ENCODE measurements at places on chromosomes 12 and 14. TPM values are rescaled to one million over a fixed set of nuclear protein-coding genes. Genes with fewer than 3 reads are reported as not detected.

DNA sequence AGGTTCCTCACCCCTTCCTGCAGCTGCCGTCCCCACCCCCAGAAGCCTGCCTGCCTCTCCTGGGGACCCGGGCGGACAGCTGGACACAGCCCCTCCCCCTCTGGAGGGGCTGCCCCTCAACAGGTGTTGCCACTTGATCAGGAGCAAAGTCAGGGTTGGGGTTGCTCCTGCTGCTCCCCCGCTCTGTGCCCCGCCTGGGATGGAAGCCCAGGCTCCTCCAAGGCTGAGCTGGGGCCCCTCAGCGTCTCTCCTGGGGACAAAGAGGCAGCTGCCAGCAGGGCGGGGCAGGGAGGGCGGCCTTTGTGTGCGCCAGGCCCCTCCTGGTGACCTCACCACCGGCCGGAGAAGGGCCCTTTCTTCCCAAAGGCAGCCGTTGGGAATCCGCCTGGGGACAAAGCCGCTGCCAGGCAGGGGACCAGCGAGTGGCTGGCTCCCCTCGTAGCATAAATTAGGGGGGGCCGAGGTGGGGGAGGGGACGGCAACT is 13.7 kb downstream of the TRMT61A start:
- H3K4me1 ChIP-seq: no peaks in the 10 kb centered on the region
- no peak overlapping the region for H3K27ac ChIP-seq
- H3K27me3 ChIP-seq: no peaks in the 10 kb centered on the region

DNA sequence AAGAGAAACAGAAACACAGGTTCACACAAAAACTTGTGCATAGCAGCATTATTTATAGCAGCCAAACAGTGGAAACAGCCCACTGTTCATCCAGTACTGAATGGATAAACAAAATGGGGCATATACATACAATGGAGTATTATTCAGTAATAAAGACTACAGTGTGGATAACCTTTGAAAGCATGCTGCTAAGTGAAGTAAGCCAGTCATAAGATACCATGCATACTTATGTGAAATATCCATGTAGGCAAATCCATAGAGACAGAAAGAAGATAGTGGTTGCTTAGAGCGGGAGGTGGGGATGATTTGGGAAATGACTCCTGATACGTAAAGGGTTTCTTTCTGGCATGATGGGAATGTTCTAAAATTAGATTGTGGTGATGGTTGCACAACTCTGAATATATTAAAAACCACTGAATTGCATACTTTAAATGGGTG is 99.4 kb downstream of the CRADD start:
- H3K36me3 ChIP-seq: no peaks in the 10 kb centered on the region

- no peak for DNase-seq
- H3K27ac ChIP-seq: no peak overlapping the region
- H3K4me3 ChIP-seq: no peak overlapping the region
- H3K36me3 ChIP-seq: no peaks in the 10 kb centered on the region
- no peaks in the 10 kb centered on the region for H3K4me1 ChIP-seq
Observed at GRCh38 chr12:84077679-84078078, 834.9 kb downstream of the SLC6A15 start.

DNA sequence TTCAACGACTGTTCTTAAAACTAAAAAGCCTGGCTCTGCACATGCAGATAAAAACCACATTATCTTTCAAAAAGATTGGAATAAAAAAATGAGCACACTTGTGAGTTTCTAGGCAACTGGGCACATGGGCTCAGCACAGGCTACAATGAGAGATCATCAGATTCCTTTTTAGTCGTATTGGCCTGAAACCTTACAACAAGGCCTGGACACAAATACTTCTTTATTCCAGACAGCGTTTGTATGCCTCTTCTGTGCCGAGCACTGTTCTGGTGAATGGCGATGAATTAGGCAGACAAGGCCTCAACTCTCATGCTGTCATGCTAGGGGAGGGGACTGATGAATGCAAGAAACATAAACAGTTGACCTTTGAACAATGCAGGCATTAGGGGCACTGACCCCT is 463.0 kb downstream of the AACS start:
- H3K4me1 ChIP-seq: no peaks in the 10 kb centered on the region
- no peak overlapping the region for H3K27ac ChIP-seq
- no peak for DNase-seq

- H3K4me3 ChIP-seq: no peak overlapping the region
Observed at GRCh38 chr12:47033081-47033480, 46.3 kb upstream of the PCED1B start.

Gene TAS2R7
- not detected for total RNA-seq

Gene CIT
- total RNA-seq: 5.4 TPM

Gene IKZF4
- 2.5 TPM for total RNA-seq

Gene DAAM1
- total RNA-seq: 23.6 TPM

Gene CMTM5
- 0.32 TPM for total RNA-seq

Data from right lobe of liver (tissue), 6 donors.